ENCODE measurements at places on chromosomes 7 and 10.

DNA sequence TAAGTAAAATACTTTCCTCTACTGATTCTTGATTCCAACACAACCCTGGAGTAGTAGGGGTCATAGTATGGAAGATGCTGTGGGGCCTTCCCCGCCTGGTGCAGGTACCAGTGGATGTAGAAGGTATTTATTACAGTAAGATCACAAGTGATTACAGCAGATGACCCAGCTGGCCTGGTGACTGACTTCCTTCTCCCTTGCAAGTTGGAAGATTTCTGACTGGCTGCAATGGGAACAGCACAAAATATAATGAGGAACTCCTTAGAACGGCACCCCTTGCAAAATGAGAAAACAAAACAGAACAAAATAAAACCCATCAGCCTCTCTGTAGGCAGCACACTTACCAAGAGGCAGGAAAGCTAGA is 61.7 kb upstream of the TARP start:
- DNase-seq, result no peak

- no peak for DNase-seq
These were observed 41.5 kb upstream of the ANAPC16 start for GRCh38 chr10:72174297-72174662.

GRCh38 chr7:3188946-3189345 is 112.1 kb upstream of the SDK1 start:
- no peak for DNase-seq

DNA sequence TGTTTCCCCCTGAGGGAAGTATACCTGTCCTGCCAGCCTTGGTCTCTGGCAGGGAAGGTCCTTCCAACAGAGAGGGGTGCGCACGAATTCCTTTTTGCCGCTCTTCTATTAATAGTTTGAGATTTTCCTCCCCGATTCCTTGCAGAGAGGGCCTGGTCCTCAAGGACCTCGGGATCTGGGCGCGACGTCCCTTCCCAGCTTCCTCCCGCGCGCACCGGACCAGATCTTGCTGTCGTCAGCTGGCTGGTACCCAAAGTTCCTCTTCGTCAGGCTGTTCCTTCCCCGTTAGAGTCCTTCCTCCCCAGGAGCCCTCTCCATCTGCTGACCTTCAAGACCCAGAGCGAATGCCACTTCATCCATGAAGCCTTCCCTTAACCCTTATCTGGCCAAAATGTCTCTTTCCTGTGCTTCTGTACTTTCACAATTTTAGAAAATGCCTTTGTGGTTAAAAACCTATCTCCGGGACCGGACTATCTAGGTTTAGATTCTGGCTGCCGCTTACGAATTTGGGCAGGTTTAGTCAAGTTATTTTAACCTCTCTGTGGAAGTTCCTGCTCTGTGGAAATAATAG is 851 bp upstream of the GOT1 start:
- no peak for DNase-seq

- no peak for DNase-seq
These were observed 225.9 kb upstream of the AGK start for GRCh38 chr7:141325275-141325674.

DNA sequence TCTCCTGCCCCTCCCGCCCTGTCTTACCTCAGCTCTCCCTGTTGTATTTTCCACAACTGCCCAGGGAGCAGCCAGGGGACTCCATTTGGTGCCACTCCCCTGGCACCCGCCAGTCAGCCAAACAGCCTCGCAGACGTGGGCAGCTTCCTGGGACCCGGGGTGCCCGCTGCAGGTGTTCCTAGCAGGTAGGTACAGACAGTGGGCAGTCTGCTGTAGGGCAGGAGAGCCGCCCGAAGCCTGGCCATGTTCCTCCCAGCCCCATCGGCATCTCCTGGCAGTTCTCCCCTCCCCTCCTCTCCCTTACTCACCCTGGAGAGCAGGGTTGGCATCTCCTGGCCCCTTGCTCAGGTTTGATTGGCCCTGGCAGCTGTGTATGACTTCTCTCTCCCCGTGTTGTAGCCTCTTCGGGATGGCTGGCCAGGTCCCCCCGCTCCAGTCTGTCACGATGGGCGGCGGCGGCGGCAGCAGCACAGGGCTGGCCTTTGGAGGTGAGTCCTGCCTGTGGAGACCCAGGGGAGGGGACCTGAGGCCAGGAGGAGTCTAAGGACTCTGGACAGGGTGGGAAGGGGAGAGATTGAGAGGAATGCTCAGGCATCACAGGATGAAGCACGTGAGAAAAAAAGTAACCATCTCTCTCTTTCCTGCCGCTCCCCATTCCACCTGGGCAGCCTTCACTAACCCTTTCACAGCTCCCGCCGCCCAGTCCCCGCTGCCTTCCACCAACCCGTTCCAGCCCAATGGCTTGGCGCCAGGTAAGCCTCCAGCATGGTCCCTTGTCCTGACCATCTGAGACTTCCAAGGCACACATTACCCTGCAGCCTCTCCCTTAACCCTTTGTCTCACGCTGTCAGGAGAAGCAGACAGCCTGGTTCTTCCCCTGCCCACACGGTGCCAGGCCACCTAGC is 11.3 kb downstream of the SAP25 start:
- DNase-seq, result no peak

GRCh38 chr7:129257168-129257567 is 32.3 kb downstream of the AHCYL2 start:
- DNase-seq, result no peak

DNA sequence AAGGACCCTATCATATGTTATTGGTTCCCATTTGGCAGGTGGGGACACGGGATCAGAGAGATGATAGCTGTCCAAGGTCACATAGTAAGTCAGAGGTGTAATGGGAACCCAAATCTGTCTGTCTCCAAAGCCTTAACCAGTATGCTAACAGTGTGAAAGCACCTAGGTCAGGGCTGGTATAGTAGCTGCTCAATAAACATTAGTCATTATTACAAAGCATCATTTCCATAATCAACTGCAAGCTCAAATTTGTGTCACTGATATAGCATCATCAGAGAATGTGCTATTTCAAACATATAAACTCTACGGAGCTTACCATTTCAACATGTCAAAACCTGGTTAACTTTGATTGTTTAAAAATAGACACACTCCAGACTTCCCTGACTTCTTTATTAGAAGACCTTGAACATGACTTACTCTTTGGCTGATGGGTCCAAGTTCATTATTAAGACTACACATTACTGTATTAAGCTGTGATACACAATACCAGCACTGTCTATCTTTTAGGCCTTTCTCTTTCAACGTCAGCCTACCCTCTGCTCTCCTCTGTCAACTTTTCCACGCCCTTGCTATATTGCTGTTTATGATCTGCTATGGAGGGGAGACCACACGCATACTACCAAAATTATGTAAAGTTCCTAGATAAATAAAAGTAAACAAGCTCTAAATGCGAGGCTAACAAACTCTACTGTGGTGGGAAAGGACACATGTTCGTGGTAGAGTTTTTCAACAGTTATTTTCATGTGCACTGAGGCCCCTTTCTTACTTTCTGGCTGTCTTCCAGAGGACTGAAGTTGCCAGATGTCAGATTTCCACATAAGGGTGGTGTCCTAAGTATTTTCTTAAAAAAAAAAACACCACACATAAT is 33.6 kb downstream of the DNMBP start:
- no peak for DNase-seq

DNA sequence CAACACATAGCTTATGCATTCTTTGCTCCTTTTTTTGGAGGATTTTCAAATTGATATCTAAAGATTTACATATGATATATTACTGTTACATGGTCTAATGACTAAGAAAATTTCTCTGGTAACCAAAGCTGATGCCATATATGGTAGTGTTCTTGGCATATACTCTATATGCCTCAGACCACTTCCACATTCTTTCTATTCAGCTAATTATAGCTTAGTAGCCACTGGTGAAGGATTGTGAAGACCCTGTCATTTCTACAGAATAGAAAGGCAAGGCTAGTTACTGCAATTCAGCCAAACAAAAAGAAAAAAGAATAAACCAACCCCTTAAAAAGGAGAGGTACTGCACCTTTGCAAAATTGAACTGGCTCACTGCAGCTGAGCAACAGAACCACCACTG is 3.7 kb downstream of the PURB start:
- DNase-seq, result no peak

DNA sequence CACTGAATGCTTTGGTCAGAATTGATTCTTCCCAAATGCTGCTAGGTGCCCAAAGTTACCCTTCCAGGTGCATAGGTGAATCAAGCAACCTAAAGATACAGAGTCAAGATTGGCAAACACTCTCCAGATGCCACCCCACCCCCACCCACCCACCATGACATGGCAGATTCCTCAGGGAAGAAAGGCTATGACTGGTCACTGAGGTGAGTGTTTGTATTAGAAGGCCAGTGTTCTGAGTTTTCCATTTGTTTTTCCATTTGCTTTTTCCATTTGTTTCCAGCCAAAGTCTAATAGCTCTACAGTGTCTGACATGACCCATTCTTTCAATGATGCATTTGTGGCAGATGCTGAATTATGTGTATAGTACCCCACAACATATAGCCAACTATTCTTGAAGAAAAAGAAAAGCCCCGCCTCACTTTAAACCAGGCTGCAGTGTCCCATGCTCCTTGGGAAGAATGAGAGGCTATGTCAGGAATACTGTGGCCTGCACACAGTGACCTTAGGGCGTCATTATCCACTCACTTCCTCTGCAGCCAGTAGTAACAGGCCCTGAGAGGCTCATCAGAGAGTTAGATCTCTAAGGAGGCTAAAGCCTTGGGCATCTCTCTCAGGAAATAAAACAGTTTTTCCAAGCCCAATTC is 16.1 kb upstream of the HIBADH start:
- no peak for DNase-seq

- DNase-seq, result no peak
These were observed 228.0 kb downstream of the ELMO1 start for GRCh38 chr7:37220664-37221063.

GRCh38 chr7:21128062-21128817 is 299.6 kb upstream of the SP4 start:
- no peak for DNase-seq

GRCh38 chr10:25083546-25084111 is 67.2 kb downstream of the THNSL1 start:
- no peak for DNase-seq

DNA sequence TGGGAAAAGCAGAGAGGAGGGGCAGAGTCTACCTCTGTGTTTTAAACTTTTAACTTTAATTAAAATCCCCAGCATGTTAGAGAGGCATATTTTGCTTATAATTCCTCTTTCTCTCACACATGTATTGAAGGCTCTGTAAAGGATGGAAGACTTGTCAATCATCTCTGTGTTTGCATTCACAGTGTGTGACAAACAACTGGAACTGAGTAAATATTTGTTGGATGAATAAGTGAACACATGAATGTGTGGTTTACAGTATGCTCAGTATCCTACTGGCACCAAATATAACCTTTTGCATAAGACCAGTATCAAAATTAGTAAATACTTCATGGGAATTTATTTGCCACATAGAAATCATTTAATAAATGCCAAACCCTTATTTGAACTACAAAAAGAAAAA is 829.0 kb downstream of the GRID1 start:
- no peak for DNase-seq

DNA sequence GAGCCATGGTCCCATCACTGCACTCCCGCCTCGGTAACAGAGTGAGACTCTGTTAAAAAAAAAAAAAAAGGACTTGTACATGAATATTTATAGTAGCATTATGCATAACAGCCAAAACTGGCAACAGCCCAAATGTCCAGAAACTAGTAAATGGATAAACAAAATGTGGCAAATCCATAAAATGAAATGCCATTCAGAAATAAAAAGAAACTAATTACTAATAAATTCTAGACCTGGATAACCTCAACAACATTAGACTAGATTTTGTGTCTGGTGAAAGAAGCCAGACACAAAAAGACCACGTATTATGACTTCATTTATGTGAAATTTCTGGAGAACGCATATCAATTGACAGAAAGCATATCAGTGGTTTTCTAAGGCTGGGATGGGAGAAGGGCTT is 74.5 kb downstream of the HPSE2 start:
- no peak for DNase-seq

GRCh38 chr7:26376175-26376917 is 84.7 kb downstream of the SNX10 start:
- DNase-seq, result peak; percentile 24

DNA sequence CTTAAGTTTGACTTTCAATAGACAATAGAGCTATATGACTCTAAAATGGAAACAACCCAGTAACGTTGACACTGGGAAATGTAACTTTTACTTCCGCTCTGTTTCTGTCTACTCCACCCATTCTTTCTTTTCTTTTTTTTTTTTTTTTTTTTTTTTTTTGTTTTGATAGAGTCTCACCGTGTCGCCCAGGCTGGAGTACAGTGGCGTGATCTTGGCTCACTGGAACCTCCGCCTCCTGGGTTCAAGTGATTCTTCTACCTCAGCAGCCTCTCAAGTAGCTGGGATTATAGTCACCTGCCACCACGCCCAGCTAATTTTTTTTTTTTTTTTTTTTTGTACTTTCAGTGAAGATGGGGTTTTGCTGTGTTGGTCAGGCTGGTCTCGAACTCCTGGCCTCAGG is 13.9 kb downstream of the PRSS2 start:
- no peak for DNase-seq

DNA sequence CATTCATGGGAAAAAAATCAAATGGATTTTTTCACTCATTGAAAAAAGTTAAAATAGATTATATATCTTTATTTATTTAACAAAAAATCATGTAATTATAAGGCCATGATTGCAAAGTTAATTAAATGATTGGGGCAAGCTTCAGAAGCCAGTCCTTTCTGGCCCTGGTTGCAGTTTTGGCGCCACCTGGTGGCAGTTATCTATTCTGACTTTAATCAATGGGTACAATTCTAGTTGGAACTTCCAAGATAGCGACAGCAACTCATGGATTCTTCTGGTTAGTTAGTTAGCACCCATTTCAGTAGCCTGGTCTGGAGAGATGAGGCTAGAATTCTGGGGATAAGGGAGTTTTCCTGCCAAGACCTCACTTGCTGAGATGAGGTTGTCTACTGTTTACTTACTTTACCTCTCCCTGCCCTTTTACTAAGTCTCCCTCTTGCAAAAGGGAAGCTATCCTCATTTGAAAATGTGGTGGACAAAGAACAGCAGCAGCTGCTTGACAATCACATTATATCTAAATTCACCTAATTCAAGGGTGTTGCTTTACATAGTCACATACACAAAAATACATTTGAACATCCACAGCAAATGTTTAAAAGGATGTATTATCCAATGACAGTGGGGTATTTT is 42.3 kb downstream of the NOC3L start:
- peak; percentile 62 for DNase-seq

- DNase-seq, result no peak
These were observed 101.7 kb downstream of the BMS1 start for GRCh38 chr10:42883993-42884983.

DNA sequence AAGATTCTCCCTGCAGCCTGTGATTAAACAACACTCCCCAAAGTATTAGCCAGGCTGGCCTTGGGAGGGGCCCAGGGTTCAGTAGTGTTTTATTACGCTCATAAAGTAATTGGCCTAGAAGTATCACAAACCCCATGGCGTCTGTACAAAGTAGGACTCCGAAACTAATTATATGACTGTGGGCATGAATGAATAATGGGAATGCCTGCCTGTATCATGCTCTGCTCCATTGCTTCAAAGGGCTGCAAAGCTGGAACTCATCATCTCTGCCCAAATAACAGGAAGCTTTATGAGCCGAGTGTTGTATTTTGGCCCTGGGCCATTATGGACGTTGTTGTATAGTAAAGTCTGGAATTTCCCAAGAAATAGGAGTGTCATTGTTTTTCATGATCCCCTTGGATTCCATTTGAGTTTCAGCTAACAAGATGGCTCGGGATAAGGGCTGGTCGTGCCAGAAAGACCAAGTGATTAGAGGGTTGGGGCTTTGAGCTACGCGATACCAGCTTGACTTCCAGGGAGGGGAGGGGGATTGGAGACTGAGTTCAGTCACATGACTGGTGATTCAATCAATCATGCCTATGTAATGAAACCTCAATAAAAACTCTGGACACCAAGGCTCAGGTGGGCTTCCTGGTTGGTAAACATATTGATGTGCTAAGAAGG is 65.3 kb upstream of the NPTX2 start:
- no peak for DNase-seq

- no peak for DNase-seq
These were observed 18.2 kb downstream of the DNAJC12 start for GRCh38 chr10:67819768-67820204.
